HepG2 (cell line): ENCODE measurements at places on chromosomes 1 and 21. TPM values are rescaled to one million over a fixed set of nuclear protein-coding genes. Genes with fewer than 3 reads are reported as not detected.

- no peaks in the 10 kb centered on the region for H3K36me3 ChIP-seq
- peak; percentile 19 for DNase-seq
- H3K4me3 ChIP-seq = peak overlapping the region; percentile 48; the same call in 1 of the 2 replicates
- H3K27ac ChIP-seq = no peak overlapping the region
These were observed 90.5 kb downstream of the EDEM3 start for GRCh38 chr1:184664042-184664660.

SH2D1B gene
- polyA plus RNA-seq = not detected in 2 replicates

RGS7 gene
- not detected in 2 replicates for polyA plus RNA-seq

GRCh38 chr1:23202263-23202749 lies 15.0 kb downstream of the HTR1D start:
- DNase-seq = no peak
- no peak overlapping the region for H3K27ac ChIP-seq
- H3K4me1 ChIP-seq = 0 out of 2 replicates have a peak, but pooled peaks cover under 1% of the 10 kb centered on the region
- H3K27me3 ChIP-seq = peaks cover 1% of the 10 kb centered on the region
- no peak overlapping the region for H3K4me3 ChIP-seq

GRCh38 chr1:244955661-244956060 lies 91.3 kb upstream of the HNRNPU start:
- no peak overlapping the region for H3K4me3 ChIP-seq
- H3K27ac ChIP-seq = no peak overlapping the region
- no peaks in the 10 kb centered on the region; the same call in none of the 2 replicates for H3K27me3 ChIP-seq
- no peak for DNase-seq
- H3K4me1 ChIP-seq = peaks cover 10% of the 10 kb centered on the region; the same call in 1 of the 2 replicates

- no peak overlapping the region for H3K4me3 ChIP-seq
- no peak overlapping the region for H3K27ac ChIP-seq
- H3K36me3 ChIP-seq = no peaks in the 10 kb centered on the region
- H3K27me3 ChIP-seq = peaks cover 3% of the 10 kb centered on the region; the same call in 1 of the 3 replicates
- no peak for DNase-seq
- H3K4me1 ChIP-seq = no peaks in the 10 kb centered on the region
These were observed 36.7 kb downstream of the AJAP1 start for GRCh38 chr1:4690951-4691675.

- H3K27ac ChIP-seq = no peak overlapping the region
- DNase-seq = no peak
- peaks cover 3% of the 10 kb centered on the region for H3K27me3 ChIP-seq
These were observed 11.5 kb downstream of the LRRN2 start for GRCh38 chr1:204673909-204674649.
